ENCODE measurements at places on chromosomes 11 and 22. TPM values are rescaled to one million over a fixed set of nuclear protein-coding genes. Genes with fewer than 3 reads are reported as not detected.

Gene HOATZ
- total RNA-seq: under 0.01 TPM

Gene MB
- total RNA-seq: not detected

Gene RIMBP3C
- 0.11 TPM for total RNA-seq

Gene NTM
- total RNA-seq: 82.5 TPM

Gene ZNF215
- 10.4 TPM for total RNA-seq

Gene LMNTD2
- total RNA-seq: 0.11 TPM

Gene SCGB1D2
- total RNA-seq: not detected

Gene PRAME
- not detected for total RNA-seq

Gene ZNHIT2
- 11.4 TPM for total RNA-seq

Gene ADORA2A
- total RNA-seq: 1.00 TPM

Gene CNTN5
- not detected for total RNA-seq

Gene DKK3
- total RNA-seq: 253 TPM

Gene SLC5A4
- 0.11 TPM for total RNA-seq

Measured in uterine smooth muscle cell (primary cell).